NAMALWA (cell line): ENCODE measurements at places on chromosomes 3 and 15.

GRCh38 chr3:13881536-13882410 lies 1.9 kb upstream of the WNT7A start:
- DNase-seq = no peak

GRCh38 chr3:5184499-5184898 lies 3.0 kb upstream of the EDEM1 start:
- peak; percentile 21 for DNase-seq

GRCh38 chr15:69497076-69497475 lies 44.5 kb downstream of the RPLP1 start:
- DNase-seq = no peak

- no peak for DNase-seq
Observed at GRCh38 chr3:124363476-124363875, 366.8 kb upstream of the UMPS start.

DNA sequence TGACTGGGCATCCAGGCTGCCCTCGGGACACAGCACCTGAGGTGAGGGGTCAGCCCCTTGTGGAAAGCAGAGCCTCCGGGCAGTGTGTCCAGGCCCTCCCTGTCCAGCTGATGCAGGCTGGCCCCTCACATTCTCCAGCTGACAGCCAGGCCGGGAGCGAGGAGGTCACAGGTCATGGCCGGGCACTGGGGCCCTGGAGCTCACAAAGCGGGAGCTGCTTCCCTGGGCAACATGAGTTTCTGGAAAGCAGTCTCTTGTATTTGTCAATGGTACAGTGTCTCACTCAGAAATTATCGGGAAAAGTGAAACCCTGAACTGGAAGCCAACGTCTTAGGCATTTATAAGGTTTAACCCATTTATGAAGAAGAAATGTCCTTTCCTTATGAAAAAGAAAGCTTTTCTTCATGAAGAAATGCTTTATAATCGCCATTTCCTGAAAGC lies 118.5 kb downstream of the OPA1 start:
- DNase-seq = no peak

- no peak for DNase-seq
Observed at GRCh38 chr15:72933976-72934375, 118.3 kb upstream of the NEO1 start.

GRCh38 chr3:107184375-107184774 lies 192.9 kb upstream of the CCDC54 start:
- DNase-seq = no peak

- DNase-seq = peak; percentile 91
Observed at GRCh38 chr15:63474810-63475316, 29.5 kb upstream of the USP3 start.

DNA sequence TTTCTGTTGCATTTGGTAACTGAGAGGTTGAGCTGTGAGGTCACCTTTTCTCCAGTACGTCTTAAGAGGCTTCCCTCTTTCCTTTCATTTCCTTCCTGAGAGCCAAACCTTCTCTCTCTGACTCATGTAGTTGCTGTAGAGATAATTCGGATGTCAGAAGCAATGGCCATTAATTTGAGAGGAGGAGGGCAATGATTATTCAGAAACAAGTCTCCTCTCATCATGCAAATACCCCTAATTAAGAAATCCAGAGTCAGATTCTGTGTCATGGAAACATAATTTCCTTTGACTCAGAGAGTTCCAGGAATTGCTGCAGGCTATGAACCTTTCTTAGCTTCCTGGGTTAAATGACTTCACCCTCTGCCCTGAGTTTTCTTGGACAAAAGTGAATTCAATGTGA lies 59.0 kb upstream of the GSK3B start:
- no peak for DNase-seq

GRCh38 chr15:57866149-57866736 lies 159.7 kb downstream of the POLR2M start:
- peak; percentile 83 for DNase-seq

- DNase-seq = no peak
Observed at GRCh38 chr3:160454995-160455394, 5.4 kb upstream of the TRIM59 start.
